Fibroblast of mammary gland (primary cell): ENCODE measurements at places on chromosomes 5 and 9.

DNA sequence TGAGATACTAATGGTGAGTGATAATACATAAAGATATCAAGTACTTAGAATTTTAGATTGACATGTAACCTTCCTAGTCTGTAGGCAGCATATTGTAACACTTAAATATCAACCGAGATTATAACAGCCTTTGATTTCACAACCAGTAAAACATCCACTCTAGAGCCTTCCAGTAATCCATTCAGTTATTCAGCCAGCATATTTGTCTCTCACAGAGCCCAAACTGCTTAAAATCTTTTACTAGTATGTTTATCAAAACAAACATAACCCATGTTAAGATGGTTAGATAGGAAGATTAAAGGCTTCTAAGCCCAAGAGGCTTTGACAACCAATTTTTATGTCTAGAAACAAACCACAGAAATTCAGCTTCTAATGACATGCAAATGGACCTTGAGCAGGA is 177.9 kb upstream of the FST start:
- DNase-seq, result peak; percentile 57

GRCh38 chr9:107620801-107621200 is 131.2 kb upstream of the KLF4 start:
- no peak for DNase-seq

GRCh38 chr5:8340261-8340660 is 471.3 kb downstream of the MTRR start:
- DNase-seq, result no peak

- no peak for DNase-seq
These were observed 105.7 kb downstream of the DTWD2 start for GRCh38 chr5:118882666-118883065.

- DNase-seq, result no peak
These were observed 530.3 kb upstream of the ACO1 start for GRCh38 chr9:31854187-31854586.

DNA sequence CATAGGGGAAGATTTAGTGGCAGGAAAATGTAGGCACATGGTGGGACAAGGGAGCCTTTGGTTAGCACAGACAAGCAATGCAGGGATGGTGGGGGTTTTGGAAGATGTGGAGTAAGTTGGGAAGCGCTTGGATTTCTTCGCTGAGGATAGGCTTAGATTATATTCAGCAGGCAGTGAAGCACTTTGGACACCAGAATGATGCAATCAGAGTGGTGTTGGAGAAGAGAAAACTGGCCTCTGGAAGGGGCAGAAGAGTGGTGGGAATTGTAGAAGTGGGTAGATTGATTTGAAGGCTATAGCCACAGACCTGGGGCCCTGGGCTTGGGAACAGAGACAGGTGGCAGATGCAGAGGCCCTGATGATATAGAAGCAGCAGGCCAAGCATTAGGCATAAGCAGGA is 28.3 kb downstream of the SLC25A48 start:
- DNase-seq, result no peak

DNA sequence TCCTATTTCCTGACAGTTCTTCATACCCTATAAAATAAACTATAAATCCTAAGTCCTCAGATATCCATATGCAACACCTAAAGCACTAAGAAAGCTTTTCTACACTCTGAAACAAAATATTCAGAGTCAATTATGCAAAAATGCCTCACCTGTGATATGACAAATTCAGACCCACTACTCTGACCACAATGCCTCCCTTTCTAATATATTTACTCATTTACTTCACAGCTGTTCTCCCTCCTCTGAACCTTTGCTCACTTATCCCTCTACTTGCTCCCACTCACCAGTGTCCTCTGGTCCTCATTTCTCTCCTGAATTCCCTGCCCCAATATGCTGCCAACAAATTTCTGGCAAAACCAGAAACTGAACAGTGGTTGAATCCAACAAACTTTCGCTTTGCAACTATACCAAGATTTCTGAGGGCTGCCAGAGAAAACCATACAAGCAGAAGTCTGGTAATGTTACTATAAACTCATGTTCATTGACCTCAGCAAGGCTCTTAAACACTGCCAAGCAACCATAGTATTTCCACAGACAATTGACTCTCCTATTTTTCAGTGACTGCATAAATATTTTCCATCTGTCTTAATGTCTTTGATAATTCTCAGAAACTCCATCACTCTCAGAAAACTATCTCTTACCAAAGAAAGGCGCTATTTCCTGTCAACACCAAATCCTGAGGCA is 7.1 kb downstream of the CCNH start:
- no peak for DNase-seq

- no peak for DNase-seq
These were observed 516 bp upstream of the DMRT2 start for GRCh38 chr9:1049641-1050040.

- peak; percentile 15 for DNase-seq
These were observed 24.2 kb upstream of the ZBTB34 start for GRCh38 chr9:126836216-126836615.

DNA sequence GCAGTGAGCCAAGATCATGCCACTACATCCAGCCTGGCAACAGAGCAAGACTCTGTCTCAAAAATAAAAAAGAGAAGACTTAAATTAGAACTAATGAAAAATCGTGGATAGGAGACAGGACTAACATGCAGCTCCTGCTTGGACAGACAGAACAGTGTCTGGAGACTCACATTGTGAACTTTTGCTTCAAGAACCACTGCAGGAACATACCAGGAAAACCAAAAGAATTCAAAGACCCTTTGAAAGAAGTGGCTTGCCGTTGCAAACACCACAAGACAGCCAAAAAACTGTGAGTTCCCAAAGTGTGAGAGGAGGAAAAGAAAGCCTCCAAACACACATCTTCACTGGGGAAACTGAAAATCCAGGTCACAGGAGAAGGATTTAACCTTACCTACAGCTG is 48.8 kb upstream of the SNAPC3 start:
- DNase-seq, result no peak

DNA sequence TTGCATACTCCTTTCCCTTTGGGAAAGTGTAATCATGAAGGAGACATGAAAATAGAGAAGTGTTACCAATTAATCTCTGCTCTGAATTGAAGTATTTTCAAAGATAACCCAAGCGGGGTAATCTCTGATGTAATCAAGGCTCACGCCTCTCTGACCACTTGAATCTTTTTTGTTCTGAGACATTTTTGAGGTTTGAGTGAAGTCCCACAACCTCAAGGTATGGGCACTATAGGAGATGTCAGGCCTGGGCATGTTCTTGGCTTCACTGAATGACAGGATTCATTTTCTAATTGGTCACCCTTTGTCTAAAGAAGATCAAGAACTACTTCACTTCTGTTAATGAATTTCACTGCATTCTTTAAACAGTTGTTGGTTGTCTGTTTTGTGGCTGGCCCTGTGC is 23.7 kb downstream of the ENHO start:
- no peak for DNase-seq

DNA sequence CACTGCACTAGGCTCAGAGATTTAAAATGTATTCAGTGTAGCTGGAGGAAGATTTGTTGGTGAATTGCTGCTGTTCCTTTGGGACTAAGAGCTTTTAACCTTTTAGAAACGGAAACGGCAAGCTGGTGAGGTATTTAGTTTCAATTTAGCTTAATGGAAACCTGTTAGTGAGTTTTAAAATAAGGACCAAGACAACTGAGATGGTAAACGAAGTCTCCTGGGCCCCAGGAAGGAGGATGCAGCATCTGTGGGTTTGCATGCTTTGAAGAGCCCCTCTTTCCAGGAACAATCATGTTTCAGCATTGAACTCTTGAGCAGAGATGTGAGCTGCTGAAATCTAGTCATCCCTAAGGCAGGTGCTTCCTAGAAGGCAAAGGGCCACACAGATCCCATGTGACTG is 16.5 kb downstream of the DNAI1 start:
- DNase-seq, result no peak

GRCh38 chr5:35598707-35599370 is 18.8 kb upstream of the SPEF2 start:
- DNase-seq, result no peak

- no peak for DNase-seq
These were observed 776.6 kb upstream of the CDH9 start for GRCh38 chr5:27814983-27815382.

DNA sequence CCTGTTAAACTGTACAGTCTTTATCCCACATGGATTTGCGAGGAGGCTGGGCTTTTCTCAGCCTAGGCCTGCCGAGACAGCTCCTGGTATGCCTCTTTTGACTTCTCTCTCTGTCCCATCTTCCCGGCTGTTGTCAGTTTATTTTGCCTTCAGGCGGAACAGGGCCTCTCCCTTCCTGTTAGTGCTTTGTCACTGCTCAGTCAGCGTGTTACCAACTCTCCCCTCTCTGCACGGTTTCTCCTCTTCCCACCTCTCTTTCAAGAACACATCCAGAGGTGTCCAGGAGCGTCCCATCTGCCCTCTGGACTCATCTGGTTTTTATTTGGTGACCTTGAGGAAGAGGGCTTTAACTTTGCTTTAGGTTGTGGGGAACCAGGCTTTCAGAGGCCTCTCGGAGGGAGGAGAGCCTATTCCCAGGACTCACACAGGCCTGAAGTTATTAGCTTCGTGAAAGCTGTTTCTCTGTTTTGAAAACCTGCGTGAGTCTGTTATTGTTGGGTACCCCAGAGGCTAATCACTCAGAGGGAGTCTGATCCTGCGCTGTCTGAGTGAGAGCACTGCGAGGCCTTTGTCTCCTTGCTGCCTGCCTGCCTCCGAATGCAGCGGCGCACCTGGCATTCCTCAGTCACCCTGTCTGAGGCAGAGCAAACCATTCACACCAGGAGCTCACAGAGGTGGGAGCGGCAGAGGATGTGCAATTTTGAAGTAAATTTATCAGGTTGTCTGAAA is 234.4 kb upstream of the MPDZ start:
- DNase-seq, result no peak

- no peak for DNase-seq
These were observed 2.7 kb downstream of the PTGDS start for GRCh38 chr9:136979769-136980587.

GRCh38 chr9:105475302-105475701 is 27.5 kb downstream of the FSD1L start:
- DNase-seq, result peak; percentile 56

DNA sequence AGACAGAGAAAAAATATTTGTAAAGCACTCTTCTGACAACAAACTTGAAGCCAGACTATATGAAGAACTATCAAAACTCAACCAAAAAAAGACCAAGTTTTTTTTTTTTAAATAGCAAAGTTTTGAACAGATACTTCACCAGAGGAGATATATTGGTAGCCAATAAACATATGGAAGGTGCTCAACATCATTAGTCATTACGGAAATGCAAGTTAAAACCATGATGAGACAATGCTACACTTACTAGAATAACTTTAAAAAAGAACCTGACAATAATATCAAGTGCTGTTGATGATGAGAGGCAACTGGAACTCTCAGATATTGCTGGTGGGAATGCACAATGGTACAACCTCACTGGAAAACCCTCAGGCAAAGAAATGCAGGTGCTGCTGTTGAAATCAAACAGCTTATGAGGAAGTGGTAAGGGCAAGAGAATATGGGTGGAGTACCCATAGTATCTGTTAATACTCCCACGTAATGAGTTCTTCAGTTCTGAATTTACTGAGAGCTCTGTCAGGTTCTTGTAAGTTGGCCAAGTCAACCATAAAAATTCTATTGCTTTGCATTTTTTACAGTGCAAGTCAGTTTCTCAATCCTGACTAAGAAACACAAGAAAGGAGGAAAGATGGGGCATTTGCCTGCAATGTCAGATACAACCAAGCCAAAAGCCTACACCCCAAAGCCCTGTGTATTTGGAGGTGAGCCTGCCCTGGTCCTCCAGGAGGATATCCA is 87.3 kb upstream of the GNAQ start:
- DNase-seq, result peak; percentile 56

- DNase-seq, result no peak
These were observed 223.2 kb downstream of the PBX3 start for GRCh38 chr9:125970340-125970739.

DNA sequence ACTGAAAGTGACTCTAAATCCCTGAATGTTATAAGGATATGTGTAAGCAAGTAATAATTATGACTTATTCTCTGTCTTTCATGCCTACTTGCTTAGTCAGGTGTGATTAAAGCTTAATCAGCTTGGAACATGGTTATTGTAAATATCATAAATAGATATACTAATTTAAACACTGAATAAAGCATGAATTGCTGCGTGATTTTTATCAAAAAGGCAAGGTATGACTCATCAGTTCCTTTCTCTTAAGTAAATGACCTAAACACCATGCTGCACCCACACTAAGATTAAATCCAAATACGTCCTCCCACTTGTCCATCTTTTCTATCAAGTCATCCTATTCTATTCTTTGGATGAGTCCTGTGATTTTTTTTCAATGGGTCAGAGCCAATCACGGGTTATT is 124.6 kb upstream of the MTAP start:
- peak; percentile 95 for DNase-seq

DNA sequence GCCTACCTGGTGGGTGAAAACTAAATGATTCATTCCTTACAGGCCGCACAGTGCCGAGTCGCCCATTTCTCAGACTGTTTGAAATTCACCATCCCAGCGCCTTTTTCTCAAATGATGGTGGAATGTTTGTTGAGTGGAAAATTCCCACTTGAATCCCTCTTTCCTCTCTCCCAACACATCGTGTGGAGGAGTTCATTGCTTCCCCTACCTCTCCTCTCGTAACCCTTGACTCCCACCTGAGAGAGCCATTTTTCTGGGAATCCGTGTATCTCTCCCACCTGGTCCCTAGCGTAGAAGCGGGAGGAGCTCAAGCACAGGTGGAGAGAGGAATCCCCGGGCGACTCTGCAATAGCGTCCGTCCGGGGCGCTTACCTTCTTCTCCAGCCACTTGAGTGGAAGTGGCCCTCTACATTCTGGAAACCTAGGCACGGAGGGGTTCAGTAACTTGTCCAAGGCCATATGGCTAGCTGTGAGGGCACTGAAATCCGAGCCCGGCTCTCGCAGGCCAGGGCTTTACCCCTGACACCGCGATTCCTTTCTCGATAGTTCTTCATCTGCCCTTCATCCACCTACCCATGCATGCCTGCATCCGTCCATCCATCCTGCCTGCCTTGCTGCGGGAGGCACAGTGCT is 683 bp downstream of the OSMR start:
- no peak for DNase-seq

- DNase-seq, result no peak
These were observed 76.4 kb upstream of the SMARCA2 start for GRCh38 chr9:1938675-1939170.

- DNase-seq, result no peak
These were observed 71.5 kb upstream of the ERBIN start for GRCh38 chr5:65854925-65855324.

DNA sequence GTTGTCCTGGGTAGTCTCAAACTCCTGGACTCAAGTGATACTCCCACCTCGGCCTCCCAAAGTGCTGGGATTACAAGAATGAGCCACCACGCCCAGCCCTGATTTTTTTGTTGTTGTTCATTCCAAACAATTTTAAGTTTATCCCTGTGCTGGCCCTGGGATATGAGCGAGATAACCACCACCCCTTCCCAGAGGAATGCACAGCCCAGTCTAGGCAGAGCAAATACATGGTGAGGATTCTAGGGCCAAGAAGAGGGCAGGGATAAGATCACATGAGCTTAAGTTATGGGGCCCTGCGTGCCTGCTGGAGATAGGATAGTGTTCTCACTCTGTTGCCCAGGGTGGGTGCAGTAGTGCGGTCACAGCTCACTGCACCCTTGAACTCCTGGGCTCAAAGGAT is 21.0 kb upstream of the TOR1B start:
- DNase-seq, result no peak
